ENCODE measurements at places on chromosomes 1 and 21.
A peak's percentile ranks its signal among the peaks of the same experiment; 100 is the strongest.

DNA sequence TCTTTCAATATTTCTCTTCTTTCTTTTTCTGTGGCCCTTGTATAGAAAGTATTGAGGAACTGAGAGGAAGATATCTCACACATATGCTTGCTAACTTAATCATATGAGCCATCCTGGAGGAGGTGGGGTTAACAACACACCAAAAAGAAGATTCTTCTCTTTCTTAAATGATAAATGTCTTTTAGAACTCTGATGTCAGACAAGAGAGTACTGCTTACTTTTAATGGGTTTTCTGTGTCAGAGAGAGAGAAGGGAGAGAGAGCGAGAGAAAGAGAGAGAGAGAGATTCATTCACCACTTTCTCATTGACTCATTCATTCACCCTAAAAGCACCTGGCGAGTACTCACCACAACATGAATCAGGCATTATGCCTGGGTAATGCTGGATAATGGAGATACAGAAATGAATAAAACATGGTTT is 250.3 kb upstream of the SGIP1 start:
- DNase-seq: no peak

GRCh38 chr1:107404756-107405155 is 263.9 kb downstream of the NTNG1 start:
- DNase-seq: no peak

- no peak for DNase-seq
Observed at GRCh38 chr1:4847711-4848110, 193.3 kb downstream of the AJAP1 start.

DNA sequence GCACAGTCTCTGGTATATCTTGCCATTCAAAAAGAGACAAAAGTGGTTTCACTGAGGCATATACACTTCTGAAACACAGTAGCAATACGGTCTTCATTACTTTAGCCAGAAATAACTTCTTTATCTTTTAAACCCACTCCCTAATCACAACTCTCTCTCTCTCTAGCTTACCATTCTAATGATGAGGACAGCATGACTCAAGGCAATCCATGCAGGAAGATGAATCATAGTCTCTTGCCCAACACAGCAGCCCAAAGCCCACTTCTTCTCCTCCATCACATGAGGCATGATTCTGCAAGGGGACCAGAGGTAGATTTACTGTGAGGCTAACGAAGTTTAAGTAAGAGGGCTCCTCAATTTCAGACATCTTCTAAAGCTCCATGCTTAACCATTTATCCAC is 285.0 kb upstream of the NR5A2 start:
- DNase-seq: no peak

DNA sequence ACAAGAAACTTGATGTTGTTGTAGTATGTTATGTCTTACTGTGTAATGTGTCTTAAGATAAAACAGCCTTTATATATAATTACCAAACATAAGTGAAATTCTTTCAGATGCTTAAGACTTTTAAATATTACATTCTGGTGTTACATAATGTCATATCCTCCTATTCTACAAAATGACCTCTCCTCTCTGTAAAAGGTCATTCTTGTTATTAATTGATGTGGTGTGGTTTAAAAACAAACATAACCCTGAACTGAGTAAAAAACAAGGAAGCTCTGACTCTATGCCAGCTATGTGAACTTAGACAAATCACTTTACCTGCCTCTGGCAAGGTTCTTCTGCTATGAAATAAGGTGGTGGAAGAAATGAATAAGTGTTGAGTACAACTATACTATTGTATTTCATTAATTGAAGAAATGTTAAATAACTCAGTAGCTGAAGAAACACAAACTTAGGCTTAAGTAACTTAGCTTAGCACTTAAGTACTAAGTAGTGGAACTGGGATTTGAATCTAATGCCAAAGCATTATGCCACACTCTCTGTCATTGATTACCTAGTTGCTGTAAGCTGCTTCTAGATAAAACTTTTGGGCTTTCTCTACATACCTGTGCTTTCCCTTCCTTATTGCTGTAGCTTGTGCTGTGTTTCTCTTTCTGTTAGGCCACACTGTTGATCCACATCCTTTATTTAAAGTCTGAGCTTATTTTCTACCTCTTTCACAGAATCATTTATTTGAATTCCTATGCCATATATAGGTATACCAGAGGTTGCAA is 859 bp upstream of the ANGPTL1 start:
- no peak for DNase-seq

DNA sequence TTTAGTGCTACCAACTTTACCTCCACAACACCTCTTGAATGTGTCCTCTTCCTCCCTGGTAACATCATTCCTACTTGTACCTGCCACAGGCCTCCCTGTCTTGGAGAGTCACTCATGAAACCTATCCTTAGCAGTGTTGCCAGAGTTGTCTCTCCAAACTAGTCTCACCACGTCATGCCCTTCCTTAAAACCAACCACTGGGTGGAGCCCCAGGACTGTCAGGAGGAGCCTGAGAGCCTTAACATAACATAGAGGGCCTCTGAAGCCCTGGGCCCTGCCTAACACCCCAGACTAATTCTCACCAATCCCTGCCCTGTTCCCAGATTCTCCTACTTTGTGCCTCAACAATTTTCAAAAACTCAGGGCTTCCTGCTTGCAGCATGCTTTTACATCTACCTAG is 65.3 kb downstream of the ZNF697 start:
- no peak for DNase-seq

GRCh38 chr1:193338194-193338593 is 151.8 kb upstream of the B3GALT2 start:
- DNase-seq: no peak

DNA sequence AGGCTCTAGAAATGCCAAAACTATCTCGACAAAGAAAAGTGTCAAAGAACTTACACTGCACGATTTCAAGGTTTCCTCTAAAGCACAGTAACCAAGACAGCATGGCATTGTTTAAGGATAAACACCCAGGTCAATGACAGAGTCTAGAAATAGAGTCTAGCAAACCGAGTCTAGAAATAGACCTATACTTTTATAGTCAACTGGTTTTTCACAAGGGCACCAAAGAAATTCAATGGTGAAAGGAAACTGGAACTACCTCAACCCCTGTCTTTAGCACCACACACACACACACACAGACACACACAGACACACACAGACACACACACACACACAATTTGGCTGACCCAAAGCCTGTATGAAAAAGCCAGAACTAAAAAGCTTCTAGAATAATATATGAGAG is 67.1 kb upstream of the PGBD5 start:
- no peak for DNase-seq

DNA sequence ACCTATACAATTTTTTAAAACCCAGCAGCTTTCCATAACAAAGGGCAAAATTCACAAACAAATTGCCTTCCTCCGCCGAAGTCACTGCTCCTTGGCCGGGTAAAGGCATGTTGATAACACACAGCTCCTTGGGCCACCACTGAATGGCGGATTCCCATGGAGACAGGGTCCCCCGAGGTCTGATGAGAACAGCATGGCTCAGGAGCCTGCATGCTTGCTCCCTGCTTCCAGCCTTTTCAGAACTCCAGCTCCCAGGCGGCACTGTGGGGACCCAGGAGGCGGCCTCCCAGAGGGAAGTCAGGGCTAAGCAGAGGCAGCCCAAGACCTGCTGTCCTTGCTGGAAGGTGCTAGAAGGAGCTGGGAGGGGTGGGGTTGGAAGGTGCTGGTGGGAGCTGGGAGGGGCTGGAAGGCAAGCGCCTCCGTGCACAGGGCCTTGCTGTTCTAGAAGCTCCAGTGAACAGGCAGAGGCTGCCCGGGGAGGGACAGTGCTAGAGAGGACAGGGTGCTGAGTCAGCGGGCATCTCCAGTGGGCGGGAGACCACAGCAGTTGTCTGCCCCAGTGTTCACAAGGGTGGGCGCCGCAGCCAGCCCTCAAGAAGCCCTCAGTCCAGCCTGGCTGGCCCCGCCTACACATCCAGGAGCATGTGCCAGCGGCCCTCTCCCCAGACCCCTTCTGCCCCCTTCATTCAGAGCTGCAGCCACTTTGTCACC is 35.1 kb downstream of the PRDM16 start:
- no peak for DNase-seq

DNA sequence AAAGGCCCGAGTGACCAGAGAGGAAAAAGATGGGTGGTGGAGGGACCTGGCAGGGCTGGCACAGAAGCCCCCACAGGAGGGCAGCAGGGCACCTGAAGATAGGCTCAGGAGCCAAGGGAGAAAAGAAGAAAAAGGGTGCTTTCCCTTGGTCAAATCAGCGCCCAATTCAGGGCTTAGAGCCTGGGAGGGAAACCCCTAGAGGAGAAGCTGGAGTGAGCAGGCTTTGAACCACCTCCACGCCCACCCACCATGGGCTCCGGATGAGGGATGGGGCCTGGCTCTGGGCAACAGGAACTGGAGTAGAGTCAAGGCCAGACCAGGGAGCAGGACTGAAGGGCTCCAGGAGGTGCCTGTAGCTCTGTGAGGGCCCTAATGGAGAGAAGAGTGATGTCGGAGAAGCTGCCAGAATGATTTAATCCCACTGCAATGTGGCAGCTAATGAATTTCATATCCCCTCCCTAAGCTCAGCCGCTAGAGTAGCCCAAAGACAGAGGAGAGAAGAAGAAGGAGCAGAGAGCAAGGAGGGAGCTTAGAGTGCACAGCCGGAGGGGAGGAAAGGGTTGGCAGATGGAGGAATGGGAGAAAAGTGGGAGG is 12.0 kb upstream of the PRELP start:
- no peak for DNase-seq

GRCh38 chr1:56929492-56929891 is 36.3 kb downstream of the C8B start:
- DNase-seq: no peak

- DNase-seq: no peak
Observed at GRCh38 chr1:203871114-203871880, 9.9 kb downstream of the SNRPE start.

- DNase-seq: no peak
Observed at GRCh38 chr1:51648180-51649109, 31.6 kb downstream of the OSBPL9 start.

DNA sequence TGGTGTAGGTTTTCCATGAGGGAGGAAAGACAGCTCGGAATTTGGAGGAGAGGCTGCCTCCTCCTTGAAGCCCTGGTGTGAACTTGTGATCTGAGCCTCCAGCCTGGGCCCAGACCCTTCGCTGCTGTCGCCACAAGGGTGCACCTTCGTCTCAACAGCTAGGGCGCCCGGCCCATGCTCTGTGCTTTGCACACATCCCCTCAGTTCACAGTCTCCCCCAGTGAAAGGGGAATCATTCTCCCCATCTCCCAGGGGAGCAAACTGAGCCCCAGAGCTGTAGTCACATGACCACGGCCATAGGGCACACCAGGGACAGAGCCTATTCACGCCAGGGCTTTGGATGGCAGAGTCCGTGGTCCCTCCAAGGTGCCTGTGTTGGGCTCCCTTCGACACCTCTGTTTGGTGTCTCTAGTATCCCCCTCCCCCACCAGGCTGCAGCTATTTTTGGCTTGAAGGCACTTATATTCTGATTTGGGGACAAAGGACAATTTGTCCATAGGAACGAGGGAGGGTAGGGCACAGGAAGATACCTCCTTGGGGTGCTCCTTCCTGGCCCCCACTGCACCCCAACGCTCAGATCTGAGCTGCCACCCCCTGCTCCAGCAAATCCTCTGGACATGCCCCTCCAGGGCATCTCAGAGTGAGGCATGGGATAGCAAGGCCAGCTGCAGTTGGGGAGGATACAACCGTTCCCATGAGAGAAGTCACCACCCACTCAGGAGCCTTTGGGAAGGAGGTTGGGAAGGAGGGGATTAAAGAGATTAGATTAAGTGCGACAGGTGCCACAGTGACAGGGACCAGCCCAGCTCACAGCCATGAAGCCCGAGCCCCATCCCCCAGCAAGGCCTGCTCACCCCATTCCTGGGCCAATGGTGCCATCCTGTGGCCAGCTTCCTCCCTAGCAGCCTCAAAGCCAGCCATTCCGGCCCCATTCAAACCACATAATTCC is 15.7 kb downstream of the MATN1 start:
- DNase-seq: peak; percentile 35

DNA sequence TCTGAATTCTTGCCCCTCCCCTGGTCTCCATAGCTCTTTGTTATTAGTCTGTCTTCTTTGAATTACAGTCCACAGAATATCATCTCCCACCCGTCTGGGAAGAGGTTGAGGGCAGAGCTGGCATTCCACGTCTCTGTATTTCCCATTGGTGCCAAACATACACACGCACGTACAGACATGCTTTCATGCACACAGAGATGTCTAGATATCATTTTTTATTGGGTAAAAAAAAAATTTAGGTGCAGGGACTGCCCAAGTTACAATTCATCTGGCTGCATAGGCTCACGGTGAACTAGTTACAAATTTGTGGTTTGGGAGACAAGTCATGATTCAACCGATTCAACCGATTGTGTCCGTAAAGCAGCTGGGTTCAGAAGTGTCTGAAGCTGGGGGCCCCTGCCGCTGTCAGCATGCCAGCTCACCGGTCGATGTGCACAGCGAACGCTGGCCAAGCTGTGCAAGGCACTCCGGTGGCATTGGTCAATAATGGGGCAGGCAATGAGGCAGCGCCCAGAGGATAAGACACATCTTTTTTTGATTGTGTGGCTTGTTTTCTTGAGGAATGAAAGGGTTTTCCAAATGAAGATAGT is 73.7 kb downstream of the KCNN3 start:
- DNase-seq: no peak

DNA sequence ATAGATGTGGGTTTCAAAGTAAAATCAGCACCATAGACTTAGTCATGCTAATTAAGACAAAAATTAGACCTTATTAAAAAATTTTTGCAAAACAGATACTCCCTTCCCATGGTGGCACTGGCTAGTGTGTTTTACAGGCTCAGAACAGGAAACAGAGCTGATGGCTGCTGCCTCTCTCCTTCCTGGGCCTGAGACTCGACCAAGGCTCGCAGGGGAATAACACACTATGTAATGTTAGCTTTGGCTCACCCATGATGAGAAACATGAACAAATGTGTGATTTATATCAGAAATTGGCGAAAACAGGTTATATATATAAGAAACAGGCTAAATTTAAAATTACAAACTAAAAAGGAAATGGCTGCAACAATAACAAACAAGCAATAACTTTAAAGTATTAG is 50.7 kb downstream of the ERG start:
- DNase-seq: no peak

DNA sequence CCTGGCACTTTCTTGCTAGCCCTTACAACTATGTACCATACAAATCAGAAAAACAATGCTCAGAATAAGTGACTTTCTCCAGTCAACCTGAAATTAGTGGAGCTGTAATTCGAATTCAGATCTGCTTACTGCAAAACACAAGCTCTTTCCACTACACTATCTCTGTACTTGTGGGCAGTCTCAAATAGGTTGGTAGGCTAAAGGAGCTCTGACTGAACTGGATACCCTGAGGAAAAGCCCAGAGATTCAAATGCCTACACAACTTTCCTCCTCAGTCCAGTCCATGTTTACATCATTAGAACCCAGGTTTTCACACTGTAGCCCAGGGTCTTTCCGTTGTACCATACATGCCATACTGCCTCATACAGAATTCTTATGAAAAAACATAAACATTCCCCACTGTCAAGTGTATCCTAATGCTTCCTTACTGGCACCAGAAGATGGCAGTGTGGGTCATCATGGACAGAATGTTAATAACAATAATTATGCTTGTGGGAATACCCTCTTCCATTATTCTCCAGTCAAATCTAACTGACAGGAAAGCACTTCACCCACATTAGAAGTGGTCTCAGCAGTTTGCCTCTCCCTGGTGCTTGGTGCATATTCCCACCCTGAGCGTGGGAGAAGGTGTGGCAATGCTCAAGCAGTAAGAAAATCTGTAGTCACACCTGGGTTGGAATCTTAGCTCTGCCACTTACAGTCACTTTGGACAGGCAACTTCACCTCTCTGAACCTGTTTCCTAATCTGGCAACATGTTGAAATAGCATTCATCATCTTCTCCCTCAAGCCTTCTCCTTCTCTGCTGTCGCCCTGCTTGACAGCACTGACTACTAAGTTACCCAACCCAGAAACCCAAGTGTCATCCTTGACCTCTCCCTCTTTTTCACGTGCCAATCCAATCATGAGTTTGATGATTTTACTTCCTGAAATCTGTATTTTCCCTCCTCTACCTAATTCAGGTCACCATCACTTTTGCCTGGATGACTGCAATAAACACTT is 14.4 kb upstream of the ZFYVE9 start:
- no peak for DNase-seq
